Suppressor macrophage treated with lipopolysaccharide for 1 hour (primary cell): ENCODE measurements at places on chromosomes 16 and 17.

- DNase-seq, result peak; percentile 99
Observed at GRCh38 chr16:75464122-75464918, at the start of gene TMEM170A. Gene TMEM170A, minus strand, starts transcription at chr16:75464689. Its CDS starts 89 bp downstream, at chr16:75464600.

DNA sequence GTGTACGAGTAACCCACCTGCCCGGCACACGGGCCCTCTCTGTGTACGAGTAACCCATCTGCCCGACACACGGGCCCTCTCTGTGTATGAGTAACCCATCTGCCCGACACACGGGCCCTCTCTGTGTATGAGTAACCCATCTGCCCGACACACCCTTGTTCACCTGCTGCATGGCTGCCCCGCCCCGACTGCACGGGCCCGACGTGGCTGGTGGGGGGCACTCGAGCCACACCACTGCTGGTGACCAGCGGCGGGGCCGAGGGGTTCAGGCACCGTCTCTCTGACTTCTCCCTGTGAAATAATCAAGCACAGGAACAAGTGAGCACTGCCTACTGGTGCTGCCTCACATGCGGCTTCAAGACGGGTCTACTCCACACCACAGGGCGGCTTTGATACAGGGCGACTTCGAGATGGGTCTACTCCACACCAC, 22.1 kb downstream of the MAP1LC3B start:
- DNase-seq, result no peak

- no peak for DNase-seq
Observed at GRCh38 chr17:73481676-73482075, 162.6 kb downstream of the SDK2 start.

DNA sequence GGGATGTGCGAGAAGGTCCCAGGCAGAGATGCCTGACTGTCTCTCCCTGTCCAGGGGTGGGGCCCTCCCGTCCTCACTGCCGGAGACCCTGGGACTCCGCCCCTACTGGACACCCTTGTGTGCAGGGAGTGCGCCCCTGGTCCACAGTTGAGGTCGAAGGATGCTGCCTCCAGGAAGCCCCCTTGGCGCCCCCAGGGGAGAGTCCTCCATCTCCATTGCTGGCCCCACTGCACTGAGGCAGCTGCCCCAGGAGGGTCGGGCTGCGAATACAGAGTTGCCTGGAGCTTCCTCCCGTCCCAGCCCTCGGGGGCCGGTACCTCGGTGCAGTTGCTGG, 26.6 kb downstream of the CTU2 start:
- no peak for DNase-seq

DNA sequence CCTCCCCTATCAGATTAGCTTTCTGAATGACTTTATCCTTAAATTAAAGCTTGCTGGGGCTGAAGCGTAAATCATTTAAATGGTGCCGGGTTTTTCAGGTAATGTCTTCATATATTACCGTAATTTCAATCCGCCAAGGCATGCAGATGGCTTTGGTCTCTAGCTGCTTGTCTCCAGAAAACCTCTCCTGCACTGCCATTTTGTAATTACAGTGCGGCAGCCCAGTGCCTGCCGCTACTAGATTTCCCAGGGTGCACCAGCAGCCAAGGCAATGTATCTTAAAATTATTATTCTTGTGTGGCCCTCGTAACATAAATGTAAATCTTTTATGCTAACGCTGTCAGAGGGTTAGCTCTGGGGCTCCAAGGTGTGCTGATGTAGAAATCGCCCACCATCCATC, 208.5 kb downstream of the TMEM114 start:
- no peak for DNase-seq
